ENCODE measurements at places on chromosomes 13 and 19. TPM values are rescaled to one million over a fixed set of nuclear protein-coding genes. Genes with fewer than 3 reads are reported as not detected.

Gene BEST2
- not detected for total RNA-seq

Gene GNA15
- total RNA-seq: 3.0 TPM

Gene ZC3H4
- total RNA-seq: 27.1 TPM

Gene CIRBP
- total RNA-seq: 708 TPM

Gene MISP
- total RNA-seq: 0.52 TPM

Gene MLLT1
- 21.4 TPM for total RNA-seq

Gene RAD23A
- total RNA-seq: 167 TPM

All from gastroesophageal sphincter (tissue), 4 donors.